ENCODE measurements at places on chromosomes 2 and 18.

- no peaks in the 10 kb centered on the region for H3K27me3 ChIP-seq
- H3K27ac ChIP-seq: no peak overlapping the region
- H3K36me3 ChIP-seq: no peaks in the 10 kb centered on the region
- H3K4me1 ChIP-seq: no peaks in the 10 kb centered on the region
- H3K4me3 ChIP-seq: no peak overlapping the region
Measured at GRCh38 chr2:198405311-198405710, 600.9 kb downstream of the PLCL1 start.

GRCh38 chr2:157466764-157467163 is 22.9 kb upstream of the CYTIP start:
- no peak overlapping the region for H3K4me3 ChIP-seq
- H3K27me3 ChIP-seq: no peaks in the 10 kb centered on the region
- no peaks in the 10 kb centered on the region for H3K36me3 ChIP-seq
- DNase-seq: no peak
- H3K4me1 ChIP-seq: peaks cover 27% of the 10 kb centered on the region
- H3K27ac ChIP-seq: peak overlapping the region; percentile 96

GRCh38 chr18:63518178-63519012 is 23.8 kb upstream of the SERPINB12 start:
- no peak for DNase-seq
- H3K4me1 ChIP-seq: no peaks in the 10 kb centered on the region

- no peaks in the 10 kb centered on the region for H3K27me3 ChIP-seq
- peaks cover 16% of the 10 kb centered on the region for H3K36me3 ChIP-seq
- H3K4me1 ChIP-seq: peaks cover 100% of the 10 kb centered on the region
- no peak for DNase-seq
- H3K4me3 ChIP-seq: no peak overlapping the region
- H3K27ac ChIP-seq: no peak overlapping the region
Measured at GRCh38 chr2:217838409-217838831, 164.4 kb downstream of the TNS1 start.

- no peaks in the 10 kb centered on the region for H3K36me3 ChIP-seq
- no peak overlapping the region for H3K4me3 ChIP-seq
- H3K27me3 ChIP-seq: peaks cover 22% of the 10 kb centered on the region
- no peaks in the 10 kb centered on the region for H3K4me1 ChIP-seq
- no peak overlapping the region for H3K27ac ChIP-seq
- no peak for DNase-seq
Measured at GRCh38 chr2:9271091-9271490, 64.5 kb downstream of the ASAP2 start.

DNA sequence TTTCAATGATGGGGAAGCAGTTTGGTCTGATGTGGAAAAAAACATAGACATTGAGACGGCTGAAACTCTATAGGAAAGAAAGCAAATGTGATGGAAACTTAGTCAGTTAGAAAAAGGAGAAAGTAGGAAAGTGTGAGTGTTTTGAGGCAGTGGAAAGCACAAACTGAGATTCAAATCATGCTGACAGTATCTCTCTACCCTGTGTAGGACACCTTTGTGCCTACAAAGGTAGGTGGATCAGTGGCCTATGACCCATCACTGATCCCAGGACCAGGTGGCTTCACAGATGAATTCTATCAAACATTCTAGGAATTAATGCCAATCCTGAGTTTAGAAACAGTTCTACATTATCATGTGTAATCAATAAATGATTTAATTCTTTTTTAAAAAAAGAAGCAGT is 57.1 kb downstream of the CD226 start:
- no peak overlapping the region for H3K4me3 ChIP-seq
- no peaks in the 10 kb centered on the region for H3K4me1 ChIP-seq
- no peak for DNase-seq
- no peak overlapping the region for H3K27ac ChIP-seq
- H3K36me3 ChIP-seq: peaks cover 6% of the 10 kb centered on the region

Data from spleen (tissue), 13 donors.